ENCODE measurements at places on chromosomes 16 and 17.

DNA sequence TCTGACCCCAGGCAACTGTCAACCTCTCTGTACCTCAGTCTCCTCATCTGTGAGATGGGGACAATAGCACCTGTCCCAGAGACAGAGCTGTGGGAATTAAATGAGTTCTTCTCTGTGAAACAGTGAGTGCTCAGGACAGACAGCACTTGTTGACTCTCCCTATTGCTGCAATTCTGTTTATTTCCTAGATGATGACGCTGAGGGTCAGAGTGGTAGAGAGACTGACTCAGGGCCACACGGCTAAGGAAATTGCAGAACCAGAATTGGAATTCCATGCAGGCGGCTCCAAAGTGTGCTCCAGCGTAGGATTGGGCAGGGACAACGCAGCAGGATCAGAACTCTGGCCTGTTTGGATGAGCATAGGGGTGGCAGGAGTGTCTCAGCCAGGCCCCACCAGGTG is 302.2 kb downstream of the C16orf95 start:
- DNase-seq: no peak

DNA sequence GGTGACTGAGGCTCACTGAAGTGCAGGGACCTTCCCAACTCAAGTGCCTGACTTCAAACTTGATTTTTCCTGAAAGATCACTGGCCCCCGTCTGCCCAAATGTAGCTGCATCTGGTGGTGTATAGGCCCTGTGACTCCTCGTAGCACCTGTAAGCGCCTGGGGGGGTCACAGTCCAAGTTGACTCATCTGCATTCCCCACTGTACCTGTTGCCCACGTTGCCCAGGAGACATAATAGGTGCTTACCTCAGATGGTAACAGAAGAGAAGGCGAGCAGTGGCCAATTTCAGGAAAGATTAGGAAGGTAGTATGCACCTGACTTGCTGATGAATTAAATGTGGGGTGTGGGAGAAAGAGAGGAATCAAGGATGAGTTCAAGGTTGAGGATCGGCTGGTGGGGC is 44.1 kb upstream of the EMP2 start:
- no peak for DNase-seq

- no peak for DNase-seq
Measured at GRCh38 chr17:69706127-69706526, 291.6 kb downstream of the MAP2K6 start.

DNA sequence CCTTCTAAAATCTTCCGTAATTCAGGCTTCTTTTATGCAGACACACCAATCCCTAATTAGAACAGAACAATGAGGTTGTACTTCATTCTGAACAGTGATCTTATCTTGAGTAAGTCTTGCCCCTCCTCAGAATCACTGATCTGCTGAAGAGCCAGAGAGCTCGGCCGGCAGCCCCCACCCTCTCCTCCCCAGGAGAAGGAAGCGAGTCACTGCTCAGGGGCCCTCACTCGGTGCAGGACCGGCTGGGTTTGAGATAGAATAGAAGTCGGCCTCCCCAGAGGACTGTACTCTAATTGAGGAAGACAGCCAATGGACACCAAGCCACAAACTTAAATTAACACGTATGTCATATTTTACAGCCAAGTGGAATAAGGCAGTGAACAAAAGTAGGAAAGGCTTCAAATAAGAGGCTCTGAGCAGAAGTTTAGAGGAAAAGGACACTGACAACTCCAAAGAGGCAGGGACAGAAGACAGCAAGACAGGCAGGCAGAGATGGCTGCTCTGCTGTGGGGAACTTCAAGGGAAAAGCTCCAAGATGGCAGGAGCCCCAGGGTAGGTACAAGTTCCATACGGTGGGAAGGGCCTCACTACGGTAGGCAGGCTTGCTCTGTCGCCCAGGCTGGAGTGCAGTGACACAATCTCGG is 18.6 kb downstream of the CREBBP start:
- no peak for DNase-seq

DNA sequence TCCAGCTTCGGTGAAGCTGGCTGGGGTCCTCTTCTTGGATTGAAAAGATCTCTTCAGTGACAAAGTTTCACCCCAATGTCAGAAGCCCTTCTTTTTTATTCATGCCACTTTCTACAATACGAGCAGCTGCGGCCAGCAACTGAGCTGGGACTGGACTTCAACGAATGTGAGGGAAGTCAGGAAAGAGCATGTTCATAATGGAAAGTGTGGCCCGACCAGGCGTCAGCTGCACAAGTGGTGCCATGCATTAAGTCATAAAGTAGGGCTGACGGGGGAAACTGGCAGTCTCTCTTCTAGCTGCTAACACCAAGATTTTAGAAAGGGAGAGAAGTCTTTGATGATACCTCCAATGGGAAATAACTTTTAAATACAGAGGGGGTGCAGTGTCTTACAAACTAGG is 192.6 kb downstream of the PARN start:
- DNase-seq: no peak

- DNase-seq: no peak
Measured at GRCh38 chr17:28151001-28151400, 108.5 kb downstream of the NLK start.

DNA sequence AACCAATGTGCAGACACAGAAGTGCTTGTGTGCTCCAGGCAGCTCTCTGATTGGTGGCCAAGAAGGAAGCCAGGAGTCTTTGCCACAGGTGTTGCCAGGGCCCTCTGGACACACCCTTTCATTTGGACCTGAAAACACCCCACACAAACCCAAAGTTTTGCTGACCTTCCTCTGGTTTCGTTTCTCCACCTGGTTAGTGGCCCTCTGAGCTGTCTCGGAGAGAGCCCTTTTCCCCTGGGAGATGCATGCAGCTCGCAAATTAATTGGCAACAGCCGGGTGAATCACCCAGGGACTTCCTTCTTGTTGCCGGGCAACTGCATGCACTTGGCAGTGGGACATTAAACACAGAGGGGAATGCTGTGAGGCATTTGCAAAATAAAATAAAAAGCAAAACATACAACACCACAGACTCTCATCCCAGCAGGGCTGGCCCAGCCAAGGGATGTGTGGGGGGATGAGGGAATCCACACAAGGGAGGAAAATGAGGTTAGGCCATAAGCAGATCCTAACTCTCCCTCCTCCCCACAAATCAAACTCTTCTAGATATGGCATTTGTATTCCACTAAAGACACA is 286.6 kb downstream of the SOX9 start:
- no peak for DNase-seq

DNA sequence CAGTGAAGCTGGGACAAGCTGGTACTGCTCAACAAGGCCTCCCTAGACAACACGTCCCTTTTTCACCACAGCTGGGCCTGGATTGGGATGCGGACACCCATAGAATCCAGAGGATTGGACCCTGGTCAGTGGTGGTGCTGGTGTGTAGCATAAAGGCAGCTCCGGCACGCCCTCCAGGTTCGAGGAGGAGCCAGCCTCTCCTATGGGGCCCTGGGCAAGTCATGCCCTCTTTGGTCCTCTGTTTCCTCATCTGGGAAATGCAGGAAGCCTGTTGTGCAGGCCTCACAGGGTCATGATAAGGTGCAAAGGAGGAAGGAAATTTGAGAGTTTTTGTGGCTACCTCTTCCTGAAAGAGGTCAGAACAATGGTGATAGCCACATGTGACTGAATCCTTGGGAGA is 1741.7 kb downstream of the TP53TG3F start:
- no peak for DNase-seq

- DNase-seq: no peak
Measured at GRCh38 chr17:63402431-63403212, 43.5 kb downstream of the CYB561 start.

GRCh38 chr16:74732707-74733350 is 32.2 kb upstream of the MLKL start:
- DNase-seq: no peak

- no peak for DNase-seq
Measured at GRCh38 chr16:49017501-49017900, 264.1 kb downstream of the CBLN1 start.

GRCh38 chr17:81719410-81720266 is 7.6 kb downstream of the SLC25A10 start:
- no peak for DNase-seq

DNA sequence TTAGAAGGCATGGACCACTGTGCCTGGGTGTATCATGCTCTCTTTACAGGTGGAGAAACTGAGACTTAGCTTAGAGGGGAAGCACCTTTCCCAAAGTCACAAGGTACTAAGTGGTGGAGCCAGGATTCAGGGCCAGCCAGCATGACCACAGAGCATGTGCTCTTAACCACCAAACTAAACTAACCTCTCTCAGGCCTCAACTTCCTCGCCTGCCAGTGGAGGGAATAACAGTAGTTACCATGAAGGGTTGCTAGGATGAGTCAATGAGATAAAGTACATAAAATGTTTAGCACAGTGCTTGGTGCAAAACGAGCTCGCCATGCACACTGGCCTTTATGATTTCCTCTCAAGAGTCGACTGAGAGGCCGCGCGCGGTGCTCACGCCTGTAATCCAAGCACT is 6.4 kb upstream of the MYO1C start:
- no peak for DNase-seq

DNA sequence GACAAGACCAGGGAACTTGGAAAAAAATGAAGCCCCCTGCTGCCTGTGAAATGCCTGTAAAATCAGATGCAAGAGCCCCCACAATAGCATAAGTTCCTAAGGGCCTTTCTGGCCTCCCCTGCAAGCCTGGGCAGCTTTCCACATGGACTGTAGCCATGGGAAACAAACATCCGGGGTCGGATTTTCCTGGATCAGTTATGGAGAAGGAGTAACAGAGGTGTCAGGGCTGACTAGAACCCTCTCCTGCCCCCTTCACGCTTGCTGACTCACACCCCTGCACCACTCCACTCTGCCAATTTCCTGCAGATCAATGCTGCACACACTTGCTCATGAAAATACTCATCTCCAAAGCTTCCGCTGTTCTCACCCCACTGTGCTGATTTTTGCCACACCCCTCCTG is 258.6 kb downstream of the CBLN1 start:
- DNase-seq: no peak

DNA sequence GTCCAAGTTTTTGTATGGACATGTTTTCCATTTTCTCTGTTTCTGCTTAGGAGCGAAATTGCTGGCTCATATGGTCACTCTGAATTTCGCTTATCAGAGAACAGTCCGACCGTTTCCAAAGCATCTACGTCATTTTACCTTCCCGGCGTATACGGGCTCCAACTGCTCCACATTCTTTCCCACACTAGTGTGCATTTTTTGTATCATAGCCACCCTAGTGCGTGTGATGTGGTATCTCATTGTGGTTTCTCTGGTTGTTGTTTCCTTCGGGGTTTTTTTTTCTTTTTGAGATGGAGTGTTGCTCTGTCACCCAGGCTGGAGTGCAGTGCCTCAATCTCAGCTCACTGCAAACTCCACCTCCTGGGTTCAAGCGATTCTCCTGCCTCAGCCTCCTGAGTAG is 31.0 kb upstream of the BHLHA9 start:
- DNase-seq: peak; percentile 11

DNA sequence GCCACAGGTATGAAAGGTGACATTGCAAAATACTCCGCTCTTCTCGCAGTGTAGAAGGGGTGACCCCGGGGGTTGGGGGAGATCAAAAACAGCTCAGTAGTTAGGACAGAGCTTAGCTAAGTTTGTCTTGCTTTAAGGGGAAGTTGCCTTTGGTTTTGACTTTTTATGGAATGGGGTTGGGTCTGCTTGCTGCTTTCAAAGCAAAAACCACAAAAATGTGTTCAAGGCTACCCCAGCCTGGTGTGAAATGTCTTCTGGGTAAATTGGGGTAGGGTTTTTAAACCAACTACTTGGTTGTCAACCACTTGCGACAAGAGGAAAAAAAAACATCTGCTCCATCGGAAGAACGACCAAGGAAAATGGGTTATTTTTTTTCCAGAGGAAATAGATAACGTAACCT is 6.2 kb downstream of the FUS start:
- no peak for DNase-seq

DNA sequence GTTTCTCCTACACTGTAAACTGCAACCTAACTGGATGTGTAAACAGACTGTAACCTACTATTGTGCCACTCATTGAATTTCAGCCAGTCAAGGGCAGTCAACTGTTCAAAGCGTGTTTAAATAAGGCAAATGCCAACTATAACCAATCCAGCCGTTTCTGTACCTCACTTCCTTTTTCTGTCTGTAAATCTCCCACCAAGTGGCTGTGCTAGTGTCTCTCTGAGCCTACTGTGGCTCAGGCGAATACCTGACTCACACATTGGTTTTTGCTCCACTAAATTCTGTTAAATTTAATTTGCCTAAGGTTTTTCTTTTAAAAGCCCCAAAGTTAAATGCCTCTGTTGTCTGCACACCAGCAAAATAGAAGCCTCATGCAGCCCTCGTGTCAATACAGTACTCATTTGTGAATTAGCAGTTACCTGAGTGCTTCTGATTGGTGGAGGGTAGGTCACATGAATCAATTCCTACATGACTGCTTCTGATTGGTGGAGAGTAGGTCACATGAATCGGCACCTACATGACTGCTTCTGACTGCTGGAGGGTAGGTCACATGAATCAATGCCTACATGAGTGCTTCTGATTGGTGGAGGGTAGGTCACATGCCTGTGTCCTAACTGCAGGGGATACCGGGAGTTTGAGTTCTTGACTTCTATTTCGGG is 31.1 kb upstream of the CCR7 start:
- no peak for DNase-seq

DNA sequence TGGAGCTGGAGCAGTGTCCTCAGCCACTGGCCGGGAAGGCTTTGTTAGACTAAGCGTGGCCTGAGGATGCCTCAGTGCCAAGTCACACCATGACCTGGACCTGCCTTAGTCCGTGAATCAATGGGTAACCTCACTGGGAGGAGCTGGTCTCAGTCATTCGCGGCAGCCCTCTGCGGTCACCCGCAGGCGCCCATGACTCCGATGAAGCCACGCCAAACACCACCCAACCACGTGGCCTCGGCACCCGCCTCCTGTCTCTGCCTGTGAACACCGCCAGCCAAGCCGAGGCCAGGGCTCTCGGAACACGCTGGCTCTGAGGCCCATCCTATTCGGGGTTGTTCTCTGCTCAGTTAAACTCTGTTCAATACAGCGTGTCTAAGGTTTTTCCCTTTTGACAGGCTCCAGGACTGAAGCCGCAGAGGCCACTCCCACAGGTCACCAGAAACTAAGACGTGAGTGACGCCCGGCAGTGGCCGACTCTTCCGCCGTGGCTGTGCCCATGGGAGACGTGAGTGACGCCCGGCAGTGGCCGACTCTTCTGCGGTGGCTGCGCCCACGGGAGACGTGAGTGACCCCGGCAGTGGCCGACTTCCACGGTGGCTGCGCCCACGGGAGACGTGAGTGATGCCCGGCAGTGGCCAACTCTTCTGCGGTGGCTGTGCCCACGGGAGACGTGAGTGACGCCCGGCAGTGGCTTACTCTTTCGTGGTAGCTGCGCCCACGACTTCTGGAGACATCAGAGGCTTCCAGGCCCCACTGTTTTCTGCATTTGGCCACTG is 16.8 kb upstream of the PABPN1L start:
- DNase-seq: no peak

All from HS-27A (cell line).